ENCODE measurements at places on chromosomes 12 and 14. TPM values are rescaled to one million over a fixed set of nuclear protein-coding genes. Genes with fewer than 3 reads are reported as not detected.

DNA sequence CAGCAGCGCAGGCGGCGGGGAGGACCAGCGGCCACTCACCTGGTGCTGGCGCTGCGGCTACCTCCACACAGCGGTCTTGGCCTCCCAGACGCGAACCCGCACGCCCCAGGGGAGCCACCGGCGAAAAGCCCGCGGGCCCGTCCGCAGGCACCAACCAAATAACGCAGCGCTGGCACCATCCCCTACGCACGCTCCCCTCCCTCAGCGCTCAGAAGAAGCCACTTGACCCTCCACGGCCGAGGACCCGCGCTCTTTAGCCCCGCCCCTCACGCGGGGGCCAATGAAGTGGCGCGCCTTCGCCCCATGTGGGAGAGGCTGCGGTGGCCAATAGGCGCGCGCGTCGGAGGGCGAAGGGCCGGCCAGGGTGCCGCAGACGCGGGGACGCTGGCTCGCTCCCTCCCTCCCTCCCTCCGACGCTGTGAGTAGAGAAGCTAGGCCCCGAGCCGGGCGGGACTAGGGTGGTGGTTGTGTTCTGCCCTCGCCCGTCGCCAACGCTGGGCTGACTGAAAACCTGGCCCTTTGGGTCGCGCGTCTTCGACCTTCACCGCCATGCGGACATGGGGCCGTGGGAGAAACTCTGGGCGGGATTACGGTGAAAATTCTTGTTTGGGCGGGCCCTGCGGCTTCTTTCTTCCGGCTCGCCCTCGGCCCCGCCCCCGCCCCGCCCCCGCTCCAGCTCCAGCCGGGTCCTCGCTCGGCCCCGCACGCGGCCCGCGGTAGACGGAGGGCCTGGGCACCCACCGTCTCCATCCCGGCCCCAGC is at the start of the genes DMAC2L and L2HGDH:
TSS of gene DMAC2L (plus strand) at position 353 of the 762 bp plus-strand sequence. CDS start 9,164 bp downstream, outside the sequence.
TSS of gene L2HGDH (minus strand) at position 258 of the 762 bp plus-strand sequence. CDS start at position 179, 79 bp downstream.
- peak; percentile 95 for DNase-seq
- peak within 1 kb of the TSS; percentile 87 for H3K4me3 ChIP-seq
- H3K27me3 ChIP-seq: no peaks in the 10 kb centered on the region
- H3K36me3 ChIP-seq: peaks cover 19% of the 10 kb centered on the region

GRCh38 chr12:114976959-114977358 is 293.0 kb upstream of the TBX3 start:
- H3K4me1 ChIP-seq: no peaks in the 10 kb centered on the region
- H3K36me3 ChIP-seq: no peaks in the 10 kb centered on the region
- H3K27ac ChIP-seq: no peak overlapping the region

GRCh38 chr12:88801227-88802095 is 221.2 kb upstream of the KITLG start:
- H3K4me1 ChIP-seq: no peaks in the 10 kb centered on the region
- H3K27ac ChIP-seq: no peak overlapping the region
- H3K27me3 ChIP-seq: no peaks in the 10 kb centered on the region
- no peak overlapping the region for H3K4me3 ChIP-seq
- DNase-seq: no peak
- H3K36me3 ChIP-seq: no peaks in the 10 kb centered on the region

DNA sequence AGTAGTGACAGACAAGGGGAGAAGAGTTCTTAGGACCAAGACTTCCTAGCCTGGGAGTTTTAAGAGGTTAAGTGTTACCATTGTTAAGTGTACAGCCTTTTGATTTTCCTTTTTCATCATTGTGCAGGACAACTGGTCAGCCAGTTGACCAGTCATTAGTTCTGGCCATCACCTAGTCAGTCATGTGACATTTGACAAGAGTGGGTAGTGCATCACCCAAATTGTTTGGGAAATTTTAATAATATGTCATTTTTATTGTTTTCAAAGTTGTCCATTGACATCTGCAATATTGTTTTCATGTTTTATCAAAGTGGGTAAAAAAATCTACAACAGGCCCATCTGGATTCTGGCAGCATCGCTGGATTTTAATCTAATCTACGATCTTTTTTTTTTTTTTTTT is 15.5 kb downstream of the SINHCAF start:
- H3K4me3 ChIP-seq: no peak overlapping the region
- peaks cover 4% of the 10 kb centered on the region for H3K36me3 ChIP-seq
- no peak for DNase-seq
- no peaks in the 10 kb centered on the region for H3K27me3 ChIP-seq
- peaks cover 75% of the 10 kb centered on the region for H3K4me1 ChIP-seq
- H3K27ac ChIP-seq: no peak overlapping the region

GRCh38 chr14:65972346-65972870 is 513.8 kb upstream of the CCDC196 start:
- H3K36me3 ChIP-seq: no peaks in the 10 kb centered on the region
- no peaks in the 10 kb centered on the region for H3K27me3 ChIP-seq
- H3K4me1 ChIP-seq: no peaks in the 10 kb centered on the region
- no peak overlapping the region for H3K27ac ChIP-seq

DNA sequence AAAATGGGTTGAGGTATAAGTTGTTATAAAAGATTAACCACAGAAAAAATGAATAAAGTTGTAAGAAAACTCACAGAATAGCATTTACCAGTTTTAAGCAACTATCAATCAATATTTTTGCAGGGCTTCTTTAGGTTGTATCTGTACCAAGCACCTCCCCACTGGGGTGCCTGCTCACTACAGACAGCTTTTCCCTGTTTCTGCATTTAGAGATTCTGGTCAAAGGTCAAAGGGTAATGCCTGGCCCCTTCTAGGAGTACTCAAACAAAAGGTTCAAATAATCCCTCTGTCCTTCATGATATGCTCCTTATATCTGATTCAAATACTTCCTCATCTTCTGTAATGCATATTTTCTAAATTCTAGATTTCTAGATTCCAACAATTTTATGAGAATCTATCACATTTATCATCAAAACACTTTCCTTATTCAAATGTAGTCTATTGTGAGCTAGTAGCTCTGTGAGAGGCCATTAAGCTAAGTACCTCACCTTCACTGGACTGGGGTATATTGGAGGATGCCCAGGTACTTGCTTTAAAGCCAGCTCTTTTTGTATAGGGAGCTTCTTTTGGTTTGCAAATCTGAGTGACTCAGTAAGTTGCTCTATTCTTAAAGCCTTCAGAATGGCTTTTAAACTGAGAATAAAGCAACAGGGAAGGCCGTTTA is 120.7 kb upstream of the PTPRB start:
- H3K27ac ChIP-seq: no peak overlapping the region
- peaks cover 8% of the 10 kb centered on the region for H3K27me3 ChIP-seq
- H3K4me3 ChIP-seq: no peak overlapping the region
- H3K36me3 ChIP-seq: no peaks in the 10 kb centered on the region

- H3K4me1 ChIP-seq: peaks cover 19% of the 10 kb centered on the region
- H3K4me3 ChIP-seq: no peak overlapping the region
- H3K27ac ChIP-seq: no peak overlapping the region
- peaks cover 38% of the 10 kb centered on the region for H3K27me3 ChIP-seq
Measured at GRCh38 chr12:52280319-52280795, 5.9 kb downstream of the KRT86 start.

DNA sequence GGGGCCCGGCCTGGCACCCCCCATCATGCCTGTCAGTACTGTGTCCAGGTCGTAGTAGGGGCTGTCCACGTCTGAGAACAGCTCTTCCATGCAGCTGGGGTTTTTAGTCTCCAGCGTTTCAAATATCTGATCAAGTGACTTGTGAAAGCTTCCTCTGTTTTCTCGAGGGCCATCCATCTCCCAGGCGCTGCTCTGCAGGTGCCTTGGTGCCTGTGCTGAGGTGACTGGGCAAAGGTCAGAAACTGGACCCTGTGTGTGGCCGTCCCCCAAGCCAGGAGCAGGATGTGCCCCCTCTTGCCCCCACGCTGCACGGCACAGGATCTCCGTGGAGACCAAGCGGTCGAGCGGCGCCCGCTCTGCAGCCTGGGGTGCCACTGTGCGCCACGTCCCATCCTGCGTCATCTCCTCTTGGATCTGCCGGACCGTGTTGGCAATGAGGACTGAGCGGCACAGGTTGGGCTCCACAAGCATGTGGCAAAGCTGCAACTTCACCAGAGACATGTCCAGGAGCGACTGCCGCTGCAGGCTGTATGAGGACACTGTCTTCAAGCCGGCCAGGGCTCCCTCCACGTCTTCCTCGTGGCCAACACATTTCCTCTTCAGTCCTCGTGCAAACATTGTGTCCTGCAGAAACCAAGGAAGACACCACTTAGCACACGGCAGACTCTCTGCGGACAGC is 9.4 kb downstream of the CDCA4 start:
- H3K4me3 ChIP-seq: no peak overlapping the region
- H3K36me3 ChIP-seq: peaks cover 2% of the 10 kb centered on the region
- no peak overlapping the region for H3K27ac ChIP-seq
- no peaks in the 10 kb centered on the region for H3K27me3 ChIP-seq

- H3K27me3 ChIP-seq: peaks cover 84% of the 10 kb centered on the region
- H3K4me3 ChIP-seq: peak overlapping the region; percentile 82
- DNase-seq: peak; percentile 62
Measured at GRCh38 chr14:21068521-21069387, 1.4 kb upstream of the ARHGEF40 start.

GRCh38 chr14:96002498-96002884 is 36.7 kb upstream of the C14orf132 start:
- H3K27ac ChIP-seq: no peak overlapping the region
- H3K27me3 ChIP-seq: peaks cover 56% of the 10 kb centered on the region
- H3K36me3 ChIP-seq: peaks cover 8% of the 10 kb centered on the region
- no peak overlapping the region for H3K4me3 ChIP-seq

DNA sequence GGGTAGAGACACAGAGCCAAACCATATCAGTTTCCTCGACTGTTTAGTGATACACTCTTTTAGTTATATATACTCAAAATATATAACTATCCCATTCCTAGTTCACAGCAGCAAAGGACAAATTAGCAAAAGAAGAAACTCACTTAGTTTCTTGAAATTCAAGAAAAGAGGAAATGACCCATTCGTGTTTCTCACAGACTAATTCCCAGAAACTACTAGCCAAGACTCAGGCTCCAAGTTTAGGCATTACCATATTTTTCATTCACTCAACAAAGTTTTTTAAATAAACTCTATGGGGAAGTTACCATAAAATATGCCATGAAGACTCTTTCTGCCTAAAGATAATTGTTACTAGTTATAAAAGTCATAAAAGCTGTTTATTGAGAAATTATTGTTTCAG is 152.3 kb upstream of the DAAM1 start:
- DNase-seq: no peak
- no peak overlapping the region for H3K4me3 ChIP-seq
- H3K36me3 ChIP-seq: peaks cover 1% of the 10 kb centered on the region
- no peaks in the 10 kb centered on the region for H3K4me1 ChIP-seq
- no peaks in the 10 kb centered on the region for H3K27me3 ChIP-seq
- H3K27ac ChIP-seq: no peak overlapping the region

- H3K27ac ChIP-seq: no peak overlapping the region
- H3K27me3 ChIP-seq: no peaks in the 10 kb centered on the region
- H3K4me1 ChIP-seq: peaks cover 20% of the 10 kb centered on the region
- no peaks in the 10 kb centered on the region for H3K36me3 ChIP-seq
- no peak overlapping the region for H3K4me3 ChIP-seq
Measured at GRCh38 chr14:98218218-98218617, 1053.8 kb downstream of the BCL11B start.

DNA sequence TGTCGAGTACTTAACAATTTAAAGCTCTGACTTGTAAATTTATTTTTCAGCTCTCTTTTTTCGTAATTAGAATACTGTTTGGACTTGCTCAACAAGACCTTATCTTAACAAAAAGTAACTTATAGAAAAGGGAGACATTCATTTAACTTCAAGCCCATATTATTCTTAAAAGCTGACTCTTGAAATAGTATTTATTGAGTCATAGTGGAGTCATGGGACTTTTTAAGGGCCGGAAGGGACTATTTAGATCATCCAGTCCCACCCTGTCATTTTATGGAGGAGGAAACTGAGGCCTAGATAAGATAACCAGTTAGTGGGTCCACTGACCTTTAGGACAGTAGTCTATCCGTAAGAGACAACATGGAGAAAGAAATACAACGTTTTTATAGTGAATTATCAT is 1.5 kb downstream of the RAP1B start:
- no peak for DNase-seq
- peak overlapping the region; percentile 99 for H3K4me3 ChIP-seq
- H3K27me3 ChIP-seq: no peaks in the 10 kb centered on the region
- H3K36me3 ChIP-seq: peaks cover 24% of the 10 kb centered on the region
- peak overlapping the region; percentile 99 for H3K27ac ChIP-seq
- peaks cover 76% of the 10 kb centered on the region for H3K4me1 ChIP-seq

GRCh38 chr12:98154850-98155249 is 360.5 kb upstream of the TMPO start:
- H3K4me3 ChIP-seq: no peak overlapping the region
- H3K4me1 ChIP-seq: no peaks in the 10 kb centered on the region
- no peak overlapping the region for H3K27ac ChIP-seq
- H3K36me3 ChIP-seq: no peaks in the 10 kb centered on the region
- DNase-seq: no peak
- no peaks in the 10 kb centered on the region for H3K27me3 ChIP-seq

GRCh38 chr12:69359531-69360347 is at the start of gene YEATS4:
Gene YEATS4 (plus strand): TSS chr12:69359743. CDS start chr12:69359973, 230 bp downstream.
- H3K27ac ChIP-seq: peak within 1 kb of the TSS; percentile 95
- H3K4me3 ChIP-seq: peak within 1 kb of the TSS; percentile 85
- no peaks in the 10 kb centered on the region for H3K27me3 ChIP-seq
- H3K4me1 ChIP-seq: peaks cover 33% of the 10 kb centered on the region

DNA sequence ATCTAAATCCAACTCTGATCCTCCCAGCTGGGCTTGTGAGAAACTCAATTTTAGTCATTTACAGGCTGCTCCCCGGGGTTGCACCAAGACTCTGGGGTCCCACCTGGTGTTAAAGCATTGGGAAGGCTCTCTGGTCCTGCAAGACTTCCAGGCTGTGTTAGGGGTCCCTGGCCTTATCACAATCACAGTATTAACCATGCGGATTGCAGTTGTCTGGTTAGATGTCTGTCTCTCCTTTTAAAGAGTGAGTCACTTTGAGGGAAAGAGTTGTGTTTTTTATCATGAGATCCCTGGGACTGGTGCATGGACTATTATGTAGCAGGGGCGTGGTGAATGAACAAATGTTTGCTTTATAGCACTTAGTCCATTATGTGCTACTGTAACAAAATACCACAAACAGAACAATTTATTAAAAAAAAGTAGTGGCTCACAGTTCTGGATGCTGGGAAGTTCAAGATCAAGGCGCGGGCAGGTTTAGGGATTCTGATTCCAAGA is 531.4 kb downstream of the FUT8 start:
- H3K36me3 ChIP-seq: no peaks in the 10 kb centered on the region
- no peak overlapping the region for H3K27ac ChIP-seq
- no peak overlapping the region for H3K4me3 ChIP-seq
- H3K27me3 ChIP-seq: peaks cover 10% of the 10 kb centered on the region

GRCh38 chr14:88326352-88327103 is 3.5 kb upstream of the KCNK10 start:
- H3K27me3 ChIP-seq: peaks cover 76% of the 10 kb centered on the region
- H3K4me3 ChIP-seq: no peak overlapping the region
- DNase-seq: no peak
- peaks cover 2% of the 10 kb centered on the region for H3K36me3 ChIP-seq
- peaks cover 4% of the 10 kb centered on the region for H3K4me1 ChIP-seq
- H3K27ac ChIP-seq: no peak overlapping the region

Gene RPAP3
- total RNA-seq: 34.4 TPM

Gene IL22
- 0.89 TPM for total RNA-seq

Gene PTHLH
- total RNA-seq: not detected

Gene TBX5
- total RNA-seq: not detected

Gene CAPZA3
- not detected for total RNA-seq

Gene LYZ
- not detected for total RNA-seq

Gene TMTC1
- 0.22 TPM for total RNA-seq
